ENCODE measurements at places on chromosomes 4 and X.

DNA sequence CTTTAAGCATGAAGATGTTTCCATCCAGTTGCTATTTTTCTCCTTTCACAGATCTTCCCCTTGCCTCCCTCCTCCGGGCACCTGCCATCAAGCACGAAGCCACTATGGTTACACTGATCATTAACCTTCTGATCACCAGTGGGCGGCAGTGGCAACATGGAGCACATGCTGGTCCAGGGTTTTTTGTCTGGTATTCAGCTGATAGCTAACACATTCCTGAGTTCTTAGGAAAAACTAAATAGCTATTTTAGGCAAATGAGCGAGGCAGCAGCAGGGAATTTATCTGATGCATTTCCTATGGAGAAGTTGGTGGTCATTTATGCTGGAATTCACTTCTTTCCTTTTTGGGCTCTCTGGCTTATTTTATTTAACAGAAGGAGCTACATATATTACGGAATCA lies 22.9 kb downstream of the SHISA3 start:
- DNase-seq, result no peak

DNA sequence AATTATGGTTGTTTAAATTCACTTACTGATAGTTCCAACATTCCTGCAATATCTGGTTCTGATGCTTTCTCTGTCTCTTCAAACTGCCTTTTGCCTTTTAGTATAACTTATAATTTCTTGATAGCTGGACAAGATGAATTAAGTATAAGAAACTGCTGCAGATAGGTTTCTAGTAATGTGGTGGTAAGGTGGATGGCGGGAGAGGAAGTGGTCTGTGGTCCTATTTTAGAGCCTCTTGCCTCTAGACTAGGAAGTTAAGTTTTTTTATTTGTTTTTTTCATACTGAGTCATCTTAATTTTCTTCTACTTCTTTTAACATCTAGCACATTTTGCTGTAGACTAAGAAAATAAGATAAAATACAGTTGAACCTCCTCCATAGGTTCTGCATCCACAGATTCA lies 310.0 kb downstream of the SLITRK2 start:
- no peak for DNase-seq

DNA sequence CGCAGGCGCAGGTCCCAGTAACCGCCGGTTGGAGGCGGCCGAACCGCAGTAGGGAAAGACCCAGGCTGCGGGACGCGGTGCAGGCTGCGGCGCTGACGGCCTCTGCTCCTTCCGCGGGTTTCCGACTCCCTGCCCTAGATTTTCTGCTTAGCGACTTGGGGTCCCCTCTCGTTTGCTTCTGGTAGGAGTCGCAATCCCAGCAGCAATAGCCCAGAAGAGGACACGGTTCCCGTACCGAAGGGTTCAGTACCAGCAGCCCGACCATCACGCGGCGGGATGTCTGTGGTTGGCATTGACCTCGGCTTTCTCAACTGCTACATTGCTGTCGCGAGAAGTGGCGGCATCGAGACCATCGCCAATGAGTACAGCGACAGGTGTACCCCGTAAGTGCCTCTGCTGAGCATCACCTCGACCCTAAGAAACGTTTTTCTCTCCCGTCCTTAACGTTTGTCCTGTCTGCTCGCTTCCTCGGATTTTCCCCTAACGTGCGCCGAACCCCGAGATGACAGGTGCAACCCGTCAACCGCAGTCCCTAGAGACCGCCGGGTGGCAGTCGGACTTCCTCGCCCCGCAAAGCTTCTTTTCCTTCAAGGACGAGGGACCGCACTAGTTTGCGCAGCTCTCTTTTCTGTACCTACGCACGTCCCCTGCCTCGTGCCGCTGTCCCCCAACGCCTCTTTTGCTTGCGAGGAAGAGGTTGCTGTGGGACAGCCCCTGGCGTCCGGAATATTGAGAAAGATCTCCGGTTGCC lies at the start of gene HSPA4L:
HSPA4L (plus strand) TSS at position 48 of the 751 bp plus-strand sequence; CDS start at position 277, 229 bp downstream.
- no peak for DNase-seq

DNA sequence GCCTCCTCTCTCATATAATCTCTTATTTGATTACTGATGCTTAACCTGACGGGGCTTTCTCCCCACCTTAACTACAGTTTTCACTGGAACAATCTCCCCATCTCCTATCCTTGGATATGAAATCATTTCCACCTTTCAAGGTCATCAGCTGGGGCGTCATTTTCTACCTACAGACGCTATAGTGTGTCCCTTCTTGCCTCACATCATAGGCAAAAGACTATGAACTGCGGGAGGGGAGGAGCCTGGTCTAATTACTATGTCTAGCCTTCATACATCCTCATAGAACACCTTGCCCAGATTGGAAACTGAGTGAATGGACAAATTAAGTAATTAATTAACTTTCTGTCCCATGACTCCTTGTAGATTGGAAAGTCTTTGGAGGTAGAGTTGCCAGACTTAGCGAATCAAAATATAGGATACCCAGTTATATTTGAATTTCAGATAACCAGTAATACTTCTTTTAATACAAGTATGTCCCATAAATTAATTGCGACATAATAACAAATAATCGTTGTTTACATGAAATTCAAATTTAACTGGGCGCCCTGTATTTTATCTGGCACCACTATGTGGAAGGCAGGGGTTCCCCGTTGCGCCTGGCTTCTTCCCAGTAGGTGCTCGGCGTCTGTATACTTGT lies 752 bp upstream of the ATP6AP2 start:
- DNase-seq, result no peak

DNA sequence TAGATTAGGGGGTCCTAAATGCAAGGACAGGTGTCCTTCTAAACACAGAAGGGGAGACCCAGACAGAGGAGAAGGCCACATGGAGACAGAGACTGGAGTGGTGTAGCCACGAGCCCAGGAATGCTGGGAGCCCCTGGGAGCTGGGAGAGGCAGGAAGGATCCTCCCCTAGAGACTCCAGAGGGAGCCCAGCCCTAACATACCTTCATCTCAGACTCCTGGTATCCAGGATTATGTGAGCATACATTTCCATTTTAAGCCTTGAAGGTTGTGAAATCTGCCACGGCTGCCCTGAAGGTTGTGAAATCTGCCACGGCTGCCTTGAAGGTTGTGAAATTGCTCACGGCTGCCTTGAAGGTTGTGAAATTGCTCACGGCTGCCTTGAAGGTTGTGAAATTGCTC lies 148.4 kb downstream of the ASMT start:
- no peak for DNase-seq
